ENCODE measurements at places on chromosomes 16 and 17.

DNA sequence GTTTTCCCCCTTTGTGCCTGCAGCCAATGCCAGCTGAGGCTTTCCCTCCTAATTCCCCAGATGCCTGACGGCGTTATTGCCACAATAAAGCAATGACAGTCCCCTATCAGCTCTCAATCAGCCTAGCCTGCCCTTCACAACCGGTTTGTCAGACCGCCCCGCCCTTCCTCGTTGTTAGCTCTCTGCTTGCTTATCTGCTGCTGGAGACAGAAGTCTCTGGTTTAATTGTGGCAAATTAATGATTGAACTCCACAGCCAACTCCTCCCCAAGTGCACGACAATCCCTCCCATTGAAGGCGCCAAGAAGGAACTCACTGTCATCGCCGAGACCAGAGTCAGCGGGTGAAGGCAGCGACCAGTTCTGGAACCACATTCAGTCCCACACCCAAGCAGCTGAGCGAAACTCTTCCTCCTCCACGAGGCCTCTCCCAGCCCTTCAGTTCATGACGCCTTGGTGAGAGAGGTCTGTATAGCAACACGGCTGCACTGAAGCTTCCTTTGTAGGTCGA, 474.4 kb downstream of the SLC39A11 start:
- no peak for DNase-seq

- no peak for DNase-seq
Observed at GRCh38 chr17:80716986-80717719, 172.5 kb downstream of the RPTOR start.

GRCh38 chr16:78211946-78212345, 112.5 kb downstream of the WWOX start:
- no peak for DNase-seq

DNA sequence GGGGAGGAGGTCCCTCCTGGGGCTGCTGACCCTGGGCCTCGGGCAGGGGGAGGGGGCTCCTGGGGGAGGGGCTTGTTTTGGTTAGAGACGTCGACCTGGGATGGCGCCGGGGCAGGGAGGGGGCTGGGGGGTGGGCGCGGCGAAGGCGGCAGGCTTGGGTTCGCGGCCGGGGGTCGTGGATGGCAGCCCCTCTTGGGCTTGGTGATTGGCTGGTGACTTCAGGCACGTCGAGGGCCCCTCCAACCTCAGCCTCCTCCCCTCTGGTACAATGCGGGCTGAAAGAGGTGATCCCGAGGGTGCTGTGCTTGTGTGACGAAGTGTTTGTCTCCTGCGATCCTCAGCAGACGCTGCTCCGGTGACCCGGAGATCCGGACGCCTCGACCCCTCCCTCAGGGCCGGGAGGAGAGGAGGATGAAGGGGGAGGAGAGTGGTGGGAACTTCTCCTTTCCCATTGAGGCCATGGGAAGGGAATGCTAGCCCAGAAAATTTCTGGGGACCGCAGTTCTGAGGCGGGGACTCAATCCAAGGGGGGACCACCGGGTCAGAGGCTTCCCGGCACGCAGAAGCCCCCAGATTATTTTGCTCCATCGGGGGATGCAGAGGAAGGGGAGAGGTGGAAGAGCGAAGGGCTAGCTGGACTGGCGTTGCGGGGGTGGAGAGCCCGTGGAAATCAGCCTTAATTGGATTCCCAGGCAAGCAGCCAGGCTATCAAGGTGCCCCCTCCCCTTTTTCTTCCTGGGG, 43.9 kb downstream of the RAI1 start:
- DNase-seq: no peak

DNA sequence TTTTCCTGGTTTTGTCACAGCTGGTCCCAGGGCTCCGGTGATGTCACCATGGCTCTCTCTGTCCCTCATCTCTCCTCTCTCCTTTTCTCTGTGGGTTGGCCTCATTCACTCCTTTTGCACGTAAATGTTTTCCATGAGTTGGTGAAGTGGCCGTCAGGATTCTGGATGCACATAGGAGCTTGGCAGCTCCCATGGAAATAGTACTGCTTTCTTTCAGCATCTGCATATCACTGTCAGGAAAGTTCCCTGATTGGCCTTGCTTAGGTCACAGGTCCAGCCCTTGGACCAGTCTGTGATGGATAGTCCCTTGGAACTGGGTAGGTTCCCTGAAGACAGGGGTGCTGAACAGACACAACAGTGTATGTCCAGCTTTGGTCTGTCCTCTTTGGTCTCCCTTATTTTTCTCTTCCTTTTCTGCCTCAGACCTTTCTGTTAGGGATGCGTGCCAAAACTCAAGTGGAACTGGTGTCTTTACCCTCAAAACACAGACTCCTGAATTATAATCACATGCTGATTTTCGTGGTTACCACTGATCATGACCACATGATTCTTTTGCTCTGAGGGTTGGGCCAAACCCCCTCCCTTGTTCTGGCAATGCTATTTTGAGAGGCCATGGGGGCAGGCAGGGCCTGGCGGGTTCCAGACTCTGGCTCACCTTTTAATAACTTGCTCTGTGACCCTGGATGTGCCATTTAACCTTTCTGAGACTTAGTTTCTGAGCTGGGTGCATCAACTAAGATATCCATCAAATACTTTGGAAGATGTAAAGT, 99.0 kb downstream of the MSI2 start:
- DNase-seq: no peak

GRCh38 chr17:63498626-63499195, 21.9 kb downstream of the ACE start:
- DNase-seq: no peak

GRCh38 chr16:64391063-64391600, 730.7 kb downstream of the CDH11 start:
- no peak for DNase-seq

DNA sequence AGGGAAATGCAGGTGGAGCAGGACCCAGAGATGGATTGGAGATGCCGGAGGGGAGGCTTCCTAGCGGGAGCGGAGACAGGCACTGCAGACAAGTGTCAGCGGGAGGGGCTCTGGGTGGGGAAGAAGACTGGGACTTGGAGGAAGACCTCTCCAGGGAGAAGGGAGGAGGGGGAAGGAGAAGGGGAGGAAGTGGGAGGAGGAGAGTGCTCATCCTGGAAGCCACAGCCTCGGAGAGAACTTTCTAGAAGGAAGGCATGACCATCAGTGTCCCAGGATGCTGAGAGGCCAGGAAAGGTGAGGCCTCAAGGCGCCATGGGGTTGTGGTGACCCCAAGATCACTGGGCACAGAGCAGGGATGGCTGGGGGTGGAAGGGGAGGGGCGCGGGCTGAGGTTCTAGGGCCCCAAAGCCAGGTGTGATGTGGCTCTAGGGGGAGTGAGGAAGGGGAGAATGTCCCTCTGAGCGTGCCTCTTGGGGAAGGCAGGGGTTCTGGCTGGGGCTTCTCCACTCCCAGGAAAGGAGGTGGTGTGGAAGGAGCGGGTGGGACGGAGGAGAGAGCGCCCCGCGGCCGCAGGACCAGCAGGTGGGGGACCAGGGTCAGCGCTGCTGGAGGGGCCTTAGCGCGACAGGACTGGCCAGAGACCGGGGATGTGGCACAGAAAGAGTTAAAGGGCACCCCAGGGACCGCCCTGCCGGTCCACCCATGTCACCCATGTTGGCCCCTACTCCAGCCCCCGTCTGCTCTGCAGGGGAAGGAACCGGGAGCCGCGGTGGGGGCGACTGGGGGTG, 900 bp upstream of the GCGR start:
- DNase-seq: no peak
